ENCODE measurements at places on chromosomes 1 and 21.

DNA sequence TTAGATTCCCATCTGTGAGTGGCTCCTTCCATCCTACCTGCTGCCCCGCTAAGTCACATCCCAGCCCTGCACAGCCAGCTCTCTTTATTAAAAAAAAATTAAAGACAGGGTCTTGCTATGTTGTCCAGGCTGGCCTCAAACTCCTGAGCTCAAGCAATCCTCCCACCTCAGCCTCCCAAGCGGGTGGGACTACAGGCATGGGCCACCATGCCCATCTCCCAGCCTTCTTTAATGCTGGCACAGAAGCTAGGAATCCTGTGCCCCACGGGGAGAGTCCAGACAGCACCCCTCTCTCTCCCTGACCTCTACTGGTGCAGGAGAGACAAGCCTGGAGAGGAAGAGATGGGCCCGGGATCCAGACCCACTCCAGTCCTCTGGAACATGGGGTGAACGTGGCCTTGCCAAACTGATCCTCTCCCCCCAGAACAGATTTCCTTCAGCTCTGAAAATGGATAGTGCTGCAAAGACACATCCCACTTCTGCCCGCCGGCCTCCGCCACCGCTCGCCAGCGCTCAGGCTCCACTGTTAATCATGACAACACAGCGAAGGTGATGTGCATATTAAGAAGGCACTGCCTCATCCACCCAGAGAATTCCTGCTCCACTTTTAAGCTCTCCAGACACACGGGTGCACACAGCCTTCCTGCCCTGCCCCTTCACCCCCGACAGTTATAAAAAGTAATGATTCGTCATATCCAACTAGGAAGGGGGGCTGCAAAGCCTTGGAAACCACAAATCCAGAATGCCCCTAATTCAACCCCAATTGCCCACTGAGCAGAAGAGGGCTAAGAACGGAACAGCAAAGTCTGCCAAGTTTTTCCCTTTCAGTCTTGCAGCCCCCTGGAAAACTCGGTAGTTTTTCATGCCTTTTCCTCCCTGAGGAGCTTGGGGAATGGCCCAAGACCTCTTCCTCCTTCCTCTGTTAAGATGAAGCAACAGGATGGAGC, 68.1 kb downstream of the MRPL37 start:
- DNase-seq: no peak

- DNase-seq: peak; percentile 96
These were observed 271.6 kb upstream of the SGIP1 start for GRCh38 chr1:66262208-66262963.

DNA sequence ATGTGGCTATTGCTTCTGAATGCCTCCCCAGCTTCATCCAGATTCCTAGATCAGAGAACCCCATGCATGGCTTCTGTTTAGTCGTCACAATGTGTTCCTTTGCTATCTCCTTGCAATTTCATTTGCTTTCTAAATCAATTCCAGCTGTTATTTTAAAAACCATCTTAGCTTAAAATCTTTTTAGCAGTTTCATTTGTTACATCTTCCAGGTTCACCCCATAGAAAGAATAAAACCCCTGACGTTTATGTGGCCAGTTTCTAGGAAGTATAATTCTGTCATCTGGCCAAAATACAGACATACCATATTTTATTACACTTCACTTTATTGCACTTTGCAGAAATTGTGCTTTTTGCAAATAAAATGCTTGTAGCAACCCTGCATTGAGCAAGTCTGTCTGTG, 278.4 kb downstream of the PTPRC start:
- DNase-seq: no peak

DNA sequence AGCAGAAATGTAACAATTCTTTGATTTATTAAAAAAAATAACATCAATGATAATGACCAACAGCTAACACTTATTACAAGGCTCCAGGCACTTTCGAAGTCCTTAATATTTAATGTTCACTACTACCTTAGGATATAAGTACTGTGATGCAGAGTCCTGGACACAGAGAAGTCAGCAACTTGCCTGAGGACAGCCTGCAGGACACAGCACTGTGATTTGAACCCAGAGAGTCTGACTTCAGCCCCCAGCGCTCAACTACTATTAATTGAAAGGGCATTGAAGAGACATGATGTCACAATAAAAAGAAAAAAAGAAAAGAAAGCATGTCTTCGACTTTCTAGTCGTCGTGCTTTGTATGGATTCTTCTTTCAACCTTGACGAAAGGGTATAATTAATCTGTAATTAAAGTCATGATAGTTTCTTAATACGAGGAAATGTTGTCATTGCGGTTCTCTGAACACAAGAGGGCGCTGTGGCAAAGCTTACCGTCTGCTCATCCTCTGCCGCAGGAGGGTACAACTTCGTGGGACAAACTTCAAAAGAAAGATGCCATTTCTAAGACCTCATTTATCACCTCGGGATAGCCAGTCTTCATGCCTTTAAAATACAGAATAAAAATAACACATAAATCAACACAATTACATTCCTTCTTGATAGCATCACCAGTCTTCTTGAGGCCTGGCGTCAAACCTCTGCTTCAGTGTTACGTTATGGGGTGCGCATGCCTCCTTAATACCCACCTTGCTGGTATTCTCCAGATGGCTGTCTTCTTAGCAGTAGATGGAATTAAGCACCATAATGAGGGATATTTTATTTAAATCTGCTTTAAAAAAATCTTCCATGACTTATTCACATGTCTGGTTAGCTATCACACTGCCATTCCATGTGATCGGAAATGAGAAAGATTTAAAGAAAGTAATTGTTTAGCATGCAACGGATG, 240.1 kb downstream of the DISC1 start:
- DNase-seq: peak; percentile 52

- DNase-seq: no peak
These were observed 63.1 kb downstream of the KIRREL1 start for GRCh38 chr1:158056498-158056897.

DNA sequence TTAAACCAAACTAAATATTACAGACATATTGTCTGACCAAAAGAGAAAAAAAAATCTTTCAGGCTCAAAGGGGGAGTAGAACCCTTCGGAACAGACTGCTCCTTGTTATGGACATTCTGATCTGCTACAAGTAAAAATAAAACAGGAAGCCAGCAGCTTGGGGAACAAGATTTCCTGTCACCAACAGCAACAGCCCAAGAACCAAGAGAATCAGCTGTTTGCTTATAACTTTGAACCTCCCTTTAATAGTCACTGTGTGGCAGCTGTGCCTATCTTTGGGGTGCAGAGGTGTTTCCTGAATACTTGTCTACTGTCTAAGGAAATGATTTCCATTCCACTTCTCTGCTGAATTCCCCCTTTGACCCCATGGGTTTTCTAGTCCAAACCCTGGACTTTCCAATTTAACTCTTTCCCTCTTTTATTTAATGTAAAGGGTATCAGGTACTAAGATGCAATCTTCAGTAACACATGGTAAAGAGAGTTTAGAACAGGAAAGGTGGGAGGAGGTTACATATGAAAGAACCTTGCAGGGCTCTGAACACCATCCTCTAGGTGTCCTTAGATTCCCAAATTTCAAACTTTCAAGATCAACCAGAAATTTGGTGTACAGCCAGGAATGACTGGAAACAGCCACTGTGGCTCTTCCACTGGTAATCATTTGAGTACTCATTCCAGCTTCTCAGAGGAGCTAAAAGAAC, 38.6 kb downstream of the GPR3 start:
- DNase-seq: peak; percentile 20

- DNase-seq: no peak
These were observed 2.4 kb downstream of the ITLN1 start for GRCh38 chr1:160882582-160882981.

DNA sequence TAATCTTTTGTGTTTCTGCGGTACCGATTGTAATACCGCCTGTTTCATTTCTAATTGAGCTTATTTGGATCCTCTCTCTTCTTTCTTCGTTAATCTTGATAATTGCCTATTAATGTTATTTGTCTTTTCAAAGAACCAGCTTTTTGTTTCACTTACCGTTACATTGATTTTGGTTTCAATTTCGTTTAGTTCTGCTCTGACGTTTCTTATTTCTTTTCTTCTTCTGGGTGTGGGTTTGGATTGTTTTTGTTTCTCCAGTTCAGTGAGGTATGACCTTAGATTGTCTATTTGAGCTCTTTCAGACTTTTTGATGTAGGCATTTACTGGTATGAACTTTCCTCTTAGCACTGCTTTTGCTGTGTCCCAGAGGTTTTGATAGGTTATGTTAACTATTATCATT, 9.4 kb downstream of the OR2M2 start:
- no peak for DNase-seq

DNA sequence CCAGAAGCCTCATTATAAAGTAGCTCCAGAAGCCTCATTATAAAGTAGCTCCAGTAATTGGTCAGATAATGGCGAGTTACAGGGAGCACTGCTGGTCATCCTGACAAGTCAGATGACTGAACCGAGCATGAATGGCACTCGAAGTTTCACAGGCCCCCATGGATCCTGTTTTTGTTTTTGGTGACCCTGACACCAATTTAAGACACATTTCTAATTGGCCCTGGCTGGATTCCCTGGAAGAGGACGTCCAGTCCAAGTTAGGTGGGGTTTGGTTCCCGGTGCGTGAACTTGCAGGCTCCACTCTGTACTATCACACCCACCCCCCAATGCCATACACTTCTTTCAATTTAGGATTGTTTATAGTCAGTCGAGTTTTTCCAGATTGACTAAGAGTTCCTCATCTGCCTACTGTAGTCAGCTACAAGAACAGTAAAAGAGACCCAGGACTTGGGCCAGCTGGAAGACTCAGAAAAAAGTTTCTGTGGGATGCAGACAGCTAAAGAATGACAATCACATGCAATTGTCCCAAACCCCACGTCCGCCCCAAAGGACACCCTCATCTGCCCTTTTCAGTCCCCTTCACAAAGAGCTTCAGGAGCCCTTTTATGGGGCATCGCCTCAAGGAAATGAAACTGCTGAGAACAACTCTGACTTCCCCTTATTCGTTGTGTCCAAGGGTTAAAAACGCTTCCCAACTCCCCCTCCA, 2.7 kb downstream of the DHRS3 start:
- peak; percentile 45 for DNase-seq

DNA sequence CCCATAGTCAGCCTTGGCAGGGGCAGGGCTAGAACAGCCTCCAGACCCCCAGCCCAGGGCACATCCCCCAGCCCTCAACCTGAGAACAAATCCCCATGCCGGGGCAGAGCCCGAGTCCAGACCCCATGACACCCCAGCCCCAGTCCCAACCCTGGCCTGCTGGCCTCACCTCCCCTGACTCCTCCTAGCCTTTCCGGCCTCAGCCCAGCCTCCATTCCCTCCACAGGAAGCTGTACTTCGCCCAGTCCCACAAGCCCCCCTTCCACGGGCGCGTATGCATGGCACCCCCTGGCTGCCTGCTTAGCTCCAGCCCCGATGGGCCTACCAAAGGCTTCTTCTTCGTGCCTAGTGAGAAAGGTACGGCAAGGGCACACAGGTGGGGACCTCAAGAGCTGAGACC, 50.4 kb downstream of the DISP3 start:
- no peak for DNase-seq

DNA sequence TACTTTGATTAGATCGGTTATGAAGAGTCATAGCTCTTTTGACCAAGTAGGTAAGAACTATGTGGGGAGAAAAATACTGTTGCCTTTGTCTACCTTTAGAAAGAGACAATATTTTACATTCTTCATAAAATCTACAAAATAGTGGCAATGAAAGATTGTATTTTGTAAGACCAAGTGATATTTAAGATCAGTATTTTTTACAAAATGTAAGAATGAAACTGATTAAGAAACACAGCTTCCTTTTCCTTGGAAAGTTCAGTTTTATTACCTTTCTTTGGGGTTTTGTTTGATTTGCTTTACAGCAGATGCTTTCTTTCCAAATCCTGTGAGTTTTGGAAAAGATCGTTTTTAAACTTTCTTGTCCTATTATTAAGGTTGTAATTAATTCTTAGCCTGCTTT, 69.8 kb downstream of the SLC35A3 start:
- no peak for DNase-seq

GRCh38 chr21:17393413-17393812, 119.4 kb upstream of the CXADR start:
- DNase-seq: no peak

GRCh38 chr1:109412551-109412950, 13.7 kb downstream of the PSMA5 start:
- no peak for DNase-seq

DNA sequence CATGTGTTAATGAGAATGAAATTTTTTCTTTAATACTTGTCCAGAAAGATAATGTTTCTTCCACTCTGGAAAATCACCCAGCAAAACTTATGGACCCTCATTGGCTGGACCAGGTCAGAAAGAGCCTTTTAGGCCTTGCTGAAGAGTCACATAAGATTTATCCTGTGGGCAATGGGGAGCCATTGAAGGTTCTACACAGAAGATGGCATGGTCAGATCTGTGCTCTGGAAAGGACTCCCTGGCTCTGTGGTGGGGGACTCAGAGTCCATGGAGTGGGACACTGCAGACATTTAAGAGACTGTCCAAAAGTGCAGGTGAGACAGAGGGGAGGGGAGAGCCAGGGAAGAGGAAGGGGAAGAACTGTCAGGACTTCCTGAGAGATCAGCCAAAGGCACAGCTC, 66.4 kb downstream of the DHRS3 start:
- no peak for DNase-seq

DNA sequence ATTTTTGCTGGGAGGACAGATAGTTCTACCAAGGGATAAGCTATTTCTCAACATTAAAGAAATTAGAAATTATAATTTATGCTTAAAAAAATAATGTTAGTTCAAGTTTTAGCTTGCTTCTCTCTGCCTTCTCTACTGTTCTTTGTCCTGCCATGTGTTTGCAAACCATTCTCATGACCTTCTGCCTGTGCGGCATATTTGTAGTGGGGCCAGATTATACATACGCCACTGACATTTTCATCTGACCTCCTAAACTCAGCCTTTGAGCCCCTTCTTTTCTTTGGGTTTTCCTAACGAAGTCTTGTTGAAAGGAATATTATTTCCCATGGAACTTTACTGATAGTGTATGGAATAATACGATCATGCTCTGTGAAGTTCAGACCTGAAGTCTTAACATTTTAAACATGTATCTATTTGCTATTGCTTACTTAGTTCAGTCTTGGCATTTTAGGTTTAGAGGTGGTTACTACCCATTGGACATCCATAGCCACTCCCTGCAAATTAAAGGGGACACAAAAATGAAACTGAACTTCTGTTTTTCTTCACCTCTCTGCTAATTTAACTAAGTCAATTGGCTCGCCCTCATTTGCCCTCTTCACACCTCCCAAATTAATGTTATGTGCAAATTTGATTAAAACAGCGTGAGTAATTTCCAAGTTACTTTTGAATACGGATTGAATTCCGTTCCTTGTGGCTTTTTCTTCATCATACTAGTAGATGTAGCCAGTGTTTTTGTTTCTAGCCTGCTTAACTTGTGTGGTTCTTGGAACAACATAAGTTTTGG, 15.6 kb downstream of the LRRC8D start:
- DNase-seq: no peak

GRCh38 chr1:170204121-170204520, 58.4 kb downstream of the NTMT2 start:
- DNase-seq: peak; percentile 82

GRCh38 chr1:26259005-26259404, 20.9 kb upstream of the SH3BGRL3 start:
- no peak for DNase-seq

DNA sequence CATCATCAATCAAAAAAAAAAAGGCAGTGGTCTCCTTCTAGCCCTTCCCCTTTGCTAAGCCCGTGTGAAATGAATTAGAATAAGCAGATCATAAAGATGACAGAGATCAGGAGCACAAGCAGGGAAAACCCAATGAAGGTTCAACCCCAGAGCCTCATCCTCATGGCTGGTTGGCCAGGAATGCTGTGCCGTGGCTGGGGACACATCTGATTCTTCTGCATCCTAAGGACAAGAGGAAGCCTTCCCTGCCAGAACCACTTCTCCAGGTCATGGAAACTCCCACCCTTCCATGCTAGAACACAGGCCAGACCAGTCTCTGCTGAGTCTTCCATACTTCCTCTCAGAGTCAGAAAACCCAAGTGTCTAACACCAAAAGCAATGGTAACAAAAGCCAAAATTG, 81.1 kb downstream of the CSMD2 start:
- no peak for DNase-seq

Measured in AG10803 (cell line).